ENCODE measurements at places on chromosomes 1 and 21.

GRCh38 chr1:244111027-244111426, 59.9 kb downstream of the ZBTB18 start:
- DNase-seq = no peak

- DNase-seq = no peak
These were observed 2.7 kb upstream of the MYOC start for GRCh38 chr1:171654942-171655745.

DNA sequence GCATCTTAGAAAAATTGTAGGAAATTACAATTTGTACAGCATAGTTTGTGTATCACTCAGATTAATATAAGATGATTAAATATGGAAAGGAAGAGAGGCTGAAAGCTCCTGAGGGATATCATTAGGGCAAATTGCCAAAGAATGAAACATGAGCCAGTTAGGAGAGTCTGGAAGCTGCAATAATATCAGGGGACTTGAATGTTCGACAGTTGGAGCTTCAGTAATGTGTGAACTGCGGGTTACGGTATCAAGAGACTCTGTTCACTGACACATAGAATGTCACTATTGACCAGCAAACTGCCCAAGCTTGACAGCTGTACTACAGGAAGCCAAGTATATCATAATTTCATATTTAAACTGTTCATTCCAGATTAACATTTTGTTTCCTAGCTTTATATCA, 157.2 kb downstream of the DENND1B start:
- DNase-seq = no peak

DNA sequence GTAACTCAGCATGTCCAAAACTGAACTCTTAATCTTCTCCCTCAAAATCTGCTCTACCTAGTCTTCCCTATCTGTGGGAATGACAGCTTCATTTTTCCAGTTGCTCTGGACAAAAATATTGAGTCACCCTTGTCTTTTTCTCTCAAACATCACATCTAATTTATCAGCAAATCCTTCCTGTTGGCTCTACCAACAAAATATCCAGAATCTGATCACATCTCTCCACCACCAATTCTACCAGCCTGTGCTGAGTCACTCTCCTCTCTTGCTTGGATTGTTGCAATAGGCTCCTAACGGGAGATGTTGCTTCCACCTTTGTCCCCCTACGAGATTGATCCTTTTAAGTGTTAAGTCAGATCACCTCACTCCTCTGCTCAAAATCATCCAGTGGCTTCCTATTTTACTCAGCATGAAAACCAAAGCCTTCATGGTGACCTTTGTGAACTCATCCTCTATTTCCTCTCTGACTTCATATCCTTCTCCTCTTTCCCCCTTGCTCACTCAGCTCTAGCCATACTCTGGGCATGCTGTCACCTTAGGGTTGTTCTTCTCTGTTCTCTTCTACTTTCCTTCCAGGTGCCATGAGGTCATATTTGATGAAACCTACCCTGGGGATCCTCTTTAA, 21.5 kb upstream of the SMYD2 start:
- DNase-seq = no peak

DNA sequence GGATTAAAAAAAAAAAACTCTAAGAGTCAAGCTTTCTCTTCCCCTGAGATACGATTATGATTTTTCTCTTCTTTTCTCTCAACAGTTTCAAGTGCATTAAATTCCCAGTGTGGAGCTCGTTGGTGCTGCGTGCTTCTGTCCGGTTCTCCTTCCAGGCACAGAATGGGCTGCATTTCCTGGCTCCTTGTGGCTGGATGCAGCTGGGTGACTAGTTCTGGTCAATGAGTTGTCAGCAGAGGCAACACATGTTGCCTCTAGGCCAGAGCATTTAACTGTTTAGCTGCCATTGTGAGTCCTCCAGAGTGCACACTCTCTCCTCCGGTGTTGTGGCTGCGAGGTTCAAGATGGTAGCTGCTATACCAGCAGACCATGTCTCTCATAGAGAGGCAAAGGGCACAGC, 312.9 kb downstream of the RRAGC start:
- DNase-seq = no peak

- no peak for DNase-seq
These were observed 15.3 kb upstream of the TMCO2 start for GRCh38 chr1:40232444-40232843.

- no peak for DNase-seq
These were observed 158.3 kb downstream of the KAZN start for GRCh38 chr1:14756589-14757285.

DNA sequence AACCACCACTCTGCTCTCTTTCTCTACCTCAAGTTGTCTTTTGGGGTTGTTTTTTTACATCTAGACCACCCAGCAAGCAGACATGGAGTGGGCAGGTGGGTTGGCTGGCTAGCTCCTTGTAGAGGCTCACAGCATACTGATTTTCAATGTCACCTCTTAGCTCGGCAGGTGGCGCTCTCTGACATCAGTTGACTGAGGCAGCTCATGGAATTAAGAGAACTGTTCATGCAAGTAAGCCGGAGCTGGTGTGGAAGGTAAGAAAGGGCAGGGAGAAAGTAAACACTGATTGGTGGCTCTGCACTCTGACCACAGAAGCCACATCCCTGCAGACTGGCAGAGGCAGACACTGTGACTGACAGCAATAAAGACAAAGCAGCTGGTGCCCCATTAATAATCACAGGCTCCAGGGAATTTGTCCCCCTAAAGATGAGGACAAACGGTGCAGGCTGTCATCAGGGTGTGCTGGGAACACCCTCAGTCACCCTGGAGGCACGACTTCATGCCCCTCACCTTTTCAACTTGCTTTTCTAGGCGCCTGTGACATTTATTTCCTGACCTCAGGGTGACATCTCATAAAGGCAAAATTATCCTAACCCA, 226.8 kb downstream of the LMX1A start:
- peak; percentile 19 for DNase-seq

GRCh38 chr1:56070601-56071000, 508.8 kb downstream of the PLPP3 start:
- no peak for DNase-seq

GRCh38 chr1:211797994-211798393, 32.6 kb downstream of the LPGAT1 start:
- no peak for DNase-seq

DNA sequence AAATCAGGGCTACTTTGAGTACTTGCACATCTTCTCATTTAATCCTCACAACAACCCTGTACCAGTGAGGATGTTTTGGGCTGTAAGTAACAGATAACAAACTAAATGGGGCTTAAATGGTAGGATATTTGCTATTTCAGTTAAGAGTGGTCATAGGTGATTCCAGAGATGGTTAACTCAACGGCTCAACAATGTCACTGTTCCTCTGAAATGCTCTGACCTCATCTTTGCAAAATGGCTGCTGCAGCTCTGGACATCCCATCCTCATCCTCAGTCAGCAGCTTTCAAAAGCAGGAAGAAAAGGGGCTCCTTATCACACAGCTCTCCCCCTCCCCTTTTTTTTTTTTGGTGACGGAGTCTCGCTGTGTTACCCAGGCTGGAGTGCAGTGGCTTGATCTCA, 1.5 kb downstream of the LDLRAD2 start:
- DNase-seq = no peak

DNA sequence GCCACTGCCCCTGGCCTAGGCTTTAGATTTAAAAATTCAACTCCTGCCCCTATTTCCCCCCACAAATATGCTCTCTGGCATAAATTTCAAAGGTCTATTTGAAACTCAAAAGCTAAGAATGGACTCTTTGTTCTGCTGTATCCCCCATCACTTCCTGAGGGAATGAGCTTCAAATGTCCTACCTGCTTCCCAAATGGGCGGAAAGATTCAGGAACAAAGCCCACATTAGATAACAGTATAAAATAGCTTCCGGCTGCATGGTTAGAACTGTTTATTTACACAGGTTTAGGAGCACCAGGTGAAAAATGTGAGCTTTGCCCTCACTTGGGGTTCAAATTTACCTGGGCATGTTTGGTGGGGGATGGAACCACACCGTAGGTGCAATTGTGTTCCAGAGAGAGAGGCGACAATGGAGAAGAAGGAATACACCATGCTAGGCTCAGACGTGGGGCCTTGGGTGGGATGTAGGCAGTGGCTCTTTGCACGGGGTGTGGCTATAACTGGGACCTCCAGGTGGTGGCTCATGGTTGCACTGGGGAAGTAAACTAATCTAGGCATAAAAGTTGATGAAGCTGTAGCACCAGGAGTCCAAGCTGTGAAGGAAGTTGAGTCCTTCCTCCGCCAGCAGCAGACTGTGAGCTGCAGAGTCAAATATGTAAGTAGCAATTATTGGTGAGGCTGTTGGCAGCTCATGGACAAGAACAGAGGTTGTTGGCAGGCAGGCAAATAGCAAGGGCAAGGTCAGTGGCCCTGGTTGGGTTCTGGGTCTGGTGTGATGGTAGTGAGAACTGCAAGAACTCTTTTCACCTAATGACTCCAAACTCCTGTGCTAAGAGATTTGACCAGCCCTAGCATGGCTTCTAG, 41.5 kb upstream of the SRSF10 start:
- DNase-seq = no peak

All from frontal cortex (tissue), 4 donors.